Tibial artery (tissue), 4 donors: ENCODE measurements at places on chromosomes 16 and 17.

- DNase-seq = no peak
These were observed 43.6 kb downstream of the BCL7C start for GRCh38 chr16:30850246-30850645.

GRCh38 chr17:39195568-39196160 is 1.8 kb downstream of the CACNB1 start:
- peak; percentile 84 for DNase-seq

DNA sequence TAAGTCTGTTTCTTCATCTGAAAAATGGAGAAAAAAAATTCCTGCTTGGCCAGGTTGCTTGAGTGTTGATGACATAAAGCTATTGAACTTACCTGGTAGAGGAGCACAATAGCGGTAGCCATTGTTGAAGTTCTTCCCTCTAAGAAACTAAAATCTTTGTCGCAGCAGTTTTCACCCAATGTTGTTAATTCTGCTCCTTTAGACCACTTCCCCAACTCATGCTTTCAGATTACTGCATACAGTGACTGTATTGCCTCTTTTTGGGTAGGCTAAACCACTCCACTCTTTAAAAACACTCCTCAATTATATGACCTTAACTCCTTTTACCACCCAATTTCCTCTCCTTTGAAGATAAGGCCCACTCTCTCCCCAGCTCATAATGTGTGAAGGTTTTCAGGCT is 35.7 kb upstream of the CCL2 start:
- no peak for DNase-seq

DNA sequence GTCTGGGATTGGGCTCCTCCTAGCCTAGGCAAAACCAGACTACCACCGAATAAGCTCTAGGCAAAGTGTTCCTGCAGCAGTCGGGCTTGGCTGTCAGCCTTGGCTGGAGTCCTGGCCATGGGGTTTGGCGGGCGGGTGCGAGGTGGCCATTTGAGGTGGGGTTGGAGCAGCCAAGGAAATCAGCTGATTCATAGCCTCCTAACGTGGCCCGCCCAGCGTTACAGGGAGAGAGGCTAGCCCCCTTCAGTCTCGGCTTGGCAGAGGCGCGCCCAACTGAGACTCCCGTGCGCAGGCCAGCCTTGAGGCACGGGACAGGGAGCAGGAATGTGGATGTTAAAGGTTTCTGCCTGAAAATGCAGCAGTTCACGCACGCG is 1.9 kb downstream of the PMP22 start:
- peak; percentile 97 for DNase-seq

DNA sequence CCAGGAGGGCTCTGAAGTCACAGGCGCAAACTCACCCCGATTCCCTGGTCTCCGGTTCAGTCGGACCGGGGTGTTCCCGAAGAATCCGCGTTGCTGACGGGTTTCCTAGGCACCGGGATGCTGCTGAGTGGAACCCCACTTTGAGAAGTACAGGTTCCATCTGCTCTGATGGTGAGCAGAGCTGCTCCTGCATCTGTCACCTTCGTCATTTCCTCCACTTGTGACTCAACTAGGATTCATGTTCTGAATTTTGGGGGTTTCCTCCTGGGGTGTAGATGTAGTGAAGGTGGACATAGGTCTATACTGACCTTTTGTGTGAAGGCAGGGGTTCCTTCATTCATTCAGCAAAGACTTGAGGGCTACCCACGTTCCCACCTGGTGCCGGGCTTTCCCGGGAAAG is 25.0 kb downstream of the LGALS3BP start:
- DNase-seq = no peak

- no peak for DNase-seq
These were observed 314 bp upstream of the ITGA2B start for GRCh38 chr17:44389723-44390202.

- DNase-seq = no peak
These were observed 189.0 kb downstream of the SLC39A11 start for GRCh38 chr17:72903522-72903921.

GRCh38 chr16:31063495-31063842 is 10.6 kb downstream of the ZNF668 start:
- no peak for DNase-seq

GRCh38 chr17:63382136-63382535 is 64.0 kb downstream of the CYB561 start:
- no peak for DNase-seq

- DNase-seq = no peak
These were observed 7.1 kb downstream of the RAP1GAP2 start for GRCh38 chr17:2803386-2803785.

GRCh38 chr17:6098050-6098822 is 28.1 kb downstream of the WSCD1 start:
- DNase-seq = peak; percentile 47

- no peak for DNase-seq
These were observed 28.3 kb downstream of the TTC19 start for GRCh38 chr17:16027708-16028584.

- DNase-seq = no peak
These were observed 1.7 kb upstream of the KCNJ16 start for GRCh38 chr17:70073310-70073709.

DNA sequence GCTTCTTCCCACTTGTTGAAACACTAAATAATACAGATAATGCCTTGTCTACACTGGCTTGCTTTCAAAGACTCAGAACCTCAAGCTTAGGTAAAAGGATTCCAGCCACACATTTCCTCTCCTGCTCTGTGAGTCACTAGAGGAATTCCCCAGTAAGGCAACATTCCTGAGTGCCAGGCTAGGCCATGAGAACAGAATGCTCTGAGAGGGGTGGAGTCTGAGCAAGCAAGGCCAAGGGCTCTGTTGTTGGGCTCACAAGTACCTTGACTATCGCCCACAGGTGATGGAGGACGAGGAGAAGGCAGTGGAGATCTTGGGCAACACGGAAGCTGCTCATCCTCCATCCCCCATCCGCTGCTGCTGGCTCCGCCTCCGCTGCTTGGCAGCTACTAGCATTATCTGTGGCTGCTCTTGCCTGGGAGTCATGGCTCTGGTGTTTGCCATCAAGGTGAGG is 6.7 kb upstream of the PHKG2 start:
- no peak for DNase-seq

DNA sequence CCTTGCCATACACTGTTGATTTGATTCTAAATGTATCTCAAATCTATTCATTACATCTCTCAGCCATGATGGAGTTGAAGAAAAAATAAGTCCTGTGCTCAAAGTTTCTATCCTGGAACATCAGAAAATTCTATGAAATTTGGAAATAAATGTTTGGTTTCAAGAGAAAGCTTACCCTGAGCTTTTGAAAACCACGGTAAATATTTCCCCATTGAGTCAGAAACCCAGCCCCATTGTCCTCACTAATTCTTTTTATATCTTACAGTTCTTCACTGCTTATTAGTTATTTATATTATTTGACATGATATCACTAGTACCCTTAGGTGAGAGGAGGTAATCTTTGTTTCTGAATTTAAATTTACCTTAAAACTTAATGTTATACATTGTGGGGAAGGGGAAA is 128.5 kb downstream of the MRTFB start:
- DNase-seq = no peak

DNA sequence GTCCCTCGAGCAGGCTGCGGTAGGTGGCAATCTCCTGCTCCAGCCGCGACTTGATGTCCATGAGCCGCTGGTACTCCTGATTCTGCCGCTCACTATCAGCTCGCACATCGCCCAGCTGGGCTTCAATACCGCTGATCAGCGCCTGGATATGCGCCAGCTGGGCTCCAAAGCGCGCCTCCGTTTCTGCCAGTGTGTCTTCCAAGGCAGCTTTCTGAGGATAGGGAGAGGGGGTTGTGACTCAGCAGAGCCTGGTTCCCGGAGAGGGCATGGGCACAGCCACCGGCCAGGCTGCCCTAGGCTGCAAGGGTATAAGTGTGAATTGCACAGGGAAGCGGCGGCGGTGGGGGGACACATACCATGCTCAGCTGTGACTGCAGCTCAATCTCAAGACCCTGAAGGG is 4.3 kb downstream of the KRT19 start:
- DNase-seq = no peak

DNA sequence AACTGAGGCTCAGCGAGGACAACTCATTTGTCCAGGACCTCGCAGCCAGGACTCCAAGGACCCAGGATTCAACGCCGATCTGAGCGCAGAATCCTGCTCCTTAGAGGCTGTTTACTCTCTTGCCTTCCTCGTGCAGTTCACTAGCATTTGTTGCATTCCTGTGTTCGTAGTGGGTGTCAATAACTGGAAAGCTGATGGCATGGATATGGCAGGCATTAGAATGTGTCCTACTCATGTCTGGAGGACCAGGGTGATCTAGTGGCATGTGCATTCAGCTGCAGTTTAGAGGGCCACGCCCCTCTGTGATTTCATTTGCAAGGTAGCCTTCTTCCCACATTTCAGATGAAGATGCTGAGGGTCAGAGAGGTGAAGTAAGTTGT is 510 bp downstream of the CRISPLD2 start:
- no peak for DNase-seq

DNA sequence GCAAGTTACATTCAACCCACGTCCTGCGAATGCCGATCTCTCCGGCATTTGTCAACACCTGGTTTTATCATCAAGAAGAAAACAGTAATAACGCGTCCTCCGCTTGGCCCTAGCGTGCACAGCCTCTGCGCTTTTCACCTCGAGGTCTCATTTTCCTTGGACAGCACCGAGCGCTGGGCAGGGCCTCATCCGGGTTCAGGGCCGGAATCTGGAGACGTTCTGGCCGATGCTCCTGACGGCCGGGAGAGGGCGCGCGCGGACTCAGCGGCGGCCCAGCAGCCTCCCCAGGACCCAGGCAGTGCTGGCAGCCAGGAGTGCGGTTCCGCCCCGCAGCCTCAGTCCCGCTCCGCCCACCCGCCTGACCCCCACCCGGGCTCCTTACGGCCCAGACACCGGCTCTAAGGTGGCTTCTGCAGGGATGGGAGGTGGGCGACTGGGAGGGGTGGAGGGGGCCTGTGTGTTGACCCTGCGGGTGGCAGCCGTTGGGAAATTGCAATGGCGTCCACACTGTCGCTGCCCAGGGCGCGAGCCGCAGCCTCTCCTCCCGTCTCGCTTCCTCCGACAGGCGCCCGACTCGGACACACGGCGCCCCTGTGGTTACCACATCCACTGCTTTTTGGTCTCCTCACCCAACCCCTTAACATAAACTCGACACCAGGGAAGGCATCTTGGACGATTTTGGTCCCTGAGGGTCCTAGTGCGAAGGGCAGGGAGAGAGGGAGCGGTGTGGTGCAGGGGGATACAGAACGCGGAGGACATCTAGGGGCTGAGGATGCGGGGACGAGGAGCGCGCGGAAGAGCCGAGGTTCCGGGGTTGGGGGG is 7.4 kb upstream of the FLYWCH1 start:
- peak; percentile 92 for DNase-seq

- DNase-seq = no peak
These were observed 4.5 kb upstream of the SLC4A1 start for GRCh38 chr17:44272321-44272951.
